ENCODE measurements at places on chromosomes 1 and 21.

DNA sequence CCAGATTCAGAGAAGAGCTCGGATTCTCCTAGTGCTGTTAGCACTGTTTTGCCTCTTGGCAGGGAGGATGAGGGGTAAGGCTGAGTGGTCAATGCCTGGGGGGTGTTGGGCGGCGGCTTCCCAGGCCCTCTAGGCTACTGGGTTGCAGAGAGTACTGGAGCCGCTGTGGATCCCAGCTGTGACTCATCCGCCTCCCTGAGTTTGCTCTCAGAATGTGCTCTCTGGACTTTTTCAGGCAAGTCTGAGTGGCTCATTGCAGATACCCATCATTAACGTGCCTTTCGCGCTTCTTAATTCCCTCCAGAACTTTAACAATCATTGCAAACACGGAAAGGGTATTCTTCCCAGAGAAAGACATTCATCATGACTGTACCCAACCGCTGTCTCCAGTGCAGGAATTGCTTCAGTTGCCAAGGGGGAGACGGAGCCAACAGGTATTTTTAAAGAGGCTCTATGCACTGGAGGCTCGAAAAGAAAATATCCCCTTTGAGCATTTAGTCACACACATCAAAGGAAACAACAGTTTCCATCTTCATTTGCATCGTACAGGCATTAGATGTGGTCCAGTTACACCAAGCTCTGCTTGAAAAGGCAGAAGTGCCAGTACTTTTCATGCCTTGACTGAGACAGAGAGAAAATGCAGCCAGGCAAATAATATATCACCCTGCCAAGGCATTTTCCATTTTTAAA is 14.4 kb upstream of the CAMTA1 start:
- no peak for DNase-seq

- DNase-seq: no peak
Observed at GRCh38 chr1:161398900-161399256, 31.2 kb upstream of the CFAP126 start.

DNA sequence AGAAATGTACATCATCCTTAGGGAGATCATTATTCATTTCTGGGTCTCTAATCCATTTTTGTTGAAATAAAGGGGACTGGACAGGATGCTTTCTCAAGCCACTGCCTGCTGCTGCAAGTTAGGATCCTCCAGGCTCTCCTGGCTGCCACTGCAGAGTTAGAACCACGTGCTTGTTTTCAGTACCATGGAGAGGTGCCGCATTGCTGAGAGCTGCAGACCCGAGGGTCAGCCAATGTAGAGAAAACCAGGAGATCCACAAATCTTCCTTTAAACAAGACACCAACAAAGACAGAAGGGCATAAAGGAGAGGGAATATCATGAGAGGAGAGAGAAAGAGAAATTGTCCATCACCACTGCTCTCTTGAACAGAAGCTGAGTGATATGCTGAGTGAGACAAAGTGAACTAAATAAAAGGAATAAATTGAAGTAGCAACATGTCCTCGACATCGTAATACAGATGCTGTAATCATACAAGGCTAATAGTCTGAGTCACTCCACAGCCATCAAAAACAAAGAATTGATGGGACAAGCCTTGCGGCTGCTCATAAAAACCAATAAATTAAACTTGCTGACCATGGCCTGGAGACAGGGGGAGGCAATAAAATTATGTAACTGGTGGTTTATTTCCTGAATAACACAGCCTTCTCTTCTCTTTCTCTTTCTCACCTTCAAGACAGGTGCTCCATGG is 255.7 kb downstream of the OMA1 start:
- no peak for DNase-seq

DNA sequence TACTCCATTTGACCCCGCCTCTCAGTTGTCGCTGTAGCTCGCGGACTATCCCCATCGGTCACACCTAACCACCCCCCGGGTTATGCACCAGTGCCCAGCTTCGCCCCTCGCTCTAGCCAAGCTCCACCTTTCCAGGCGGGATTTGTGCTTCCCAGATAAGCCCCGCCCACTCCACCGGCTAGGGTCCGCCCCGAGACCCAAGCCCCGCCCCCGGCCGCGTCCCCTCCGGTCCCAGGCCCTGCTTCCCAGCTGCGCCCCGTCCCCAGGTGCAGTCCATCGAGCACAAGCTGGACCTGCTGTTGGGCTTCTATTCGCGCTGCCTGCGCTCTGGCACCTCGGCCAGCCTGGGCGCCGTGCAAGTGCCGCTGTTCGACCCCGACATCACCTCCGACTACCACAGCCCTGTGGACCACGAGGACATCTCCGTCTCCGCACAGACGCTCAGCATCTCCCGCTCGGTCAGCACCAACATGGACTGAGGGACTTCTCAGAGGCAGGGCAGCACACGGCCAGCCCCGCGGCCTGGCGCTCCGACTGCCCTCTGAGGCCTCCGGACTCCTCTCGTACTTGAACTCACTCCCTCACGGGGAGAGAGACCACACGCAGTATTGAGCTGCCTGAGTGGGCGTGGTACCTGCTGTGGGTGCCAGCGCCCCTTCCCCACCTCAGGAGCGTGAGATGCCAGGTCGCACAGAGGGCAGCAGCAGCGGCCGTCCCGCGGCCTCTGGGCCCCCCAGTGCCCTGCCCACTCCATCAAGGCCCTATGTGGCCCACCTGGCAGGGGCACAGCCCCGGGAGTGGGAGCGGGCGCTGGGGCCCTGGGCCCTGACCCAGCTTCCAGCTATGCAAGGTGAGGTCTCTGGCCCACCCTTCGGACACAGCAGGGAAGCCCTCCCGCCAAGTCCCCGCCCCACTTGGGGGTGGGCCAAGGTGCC is 23.9 kb downstream of the CITED4 start:
- no peak for DNase-seq

DNA sequence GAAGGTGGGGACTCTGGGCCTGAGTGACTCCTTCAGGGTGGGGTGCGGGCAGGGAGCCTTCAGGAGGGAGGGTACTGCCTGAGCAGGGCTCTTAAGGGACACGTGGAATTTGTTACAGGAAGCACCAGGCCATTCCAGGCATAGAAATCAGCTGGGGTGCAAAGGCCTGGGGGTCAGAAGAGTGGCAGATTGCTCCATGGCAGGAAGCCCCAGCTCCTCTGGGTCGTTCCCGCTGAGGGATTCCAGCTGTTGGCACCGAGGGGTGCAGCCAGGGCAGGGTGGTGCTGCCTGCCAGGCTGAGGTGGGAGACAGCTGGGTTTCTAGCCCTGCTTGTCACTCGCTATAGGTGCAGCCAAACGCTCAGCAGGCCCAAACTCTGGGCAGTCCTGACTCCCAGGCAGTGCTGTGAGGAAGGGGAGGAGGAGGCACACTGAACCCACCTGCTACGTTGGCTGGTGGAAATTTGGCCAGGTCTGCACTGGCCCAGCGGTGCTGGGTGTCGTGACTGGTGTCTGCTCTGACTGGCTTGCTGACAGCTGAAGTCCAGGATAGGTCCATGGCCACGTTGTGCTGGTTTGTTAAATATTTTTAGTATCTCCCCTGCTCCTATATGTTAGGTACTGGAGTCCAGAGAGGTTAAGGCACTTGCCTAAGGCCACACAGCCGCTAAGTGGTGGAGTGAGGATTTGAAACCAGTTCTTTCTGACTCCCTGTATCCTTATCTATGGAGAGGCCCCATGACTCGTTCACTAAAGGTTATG is 19.3 kb downstream of the TNFRSF1B start:
- DNase-seq: no peak

DNA sequence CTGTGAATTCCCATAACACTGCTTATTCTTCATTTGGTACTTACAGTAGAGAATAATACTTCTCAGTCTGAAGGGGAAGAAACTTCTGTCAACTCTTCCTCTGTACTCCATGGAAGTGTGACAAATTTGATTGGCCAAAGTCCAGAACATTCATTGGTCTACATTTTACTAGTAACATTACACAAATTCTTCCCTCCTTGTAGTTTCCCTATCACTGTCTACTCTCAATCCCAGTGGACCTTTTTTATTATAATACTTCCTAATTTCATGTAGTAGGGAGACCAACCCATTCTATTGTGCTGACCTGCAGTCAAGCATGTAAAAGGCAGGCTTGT is 74.7 kb downstream of the ALG6 start:
- DNase-seq: no peak

DNA sequence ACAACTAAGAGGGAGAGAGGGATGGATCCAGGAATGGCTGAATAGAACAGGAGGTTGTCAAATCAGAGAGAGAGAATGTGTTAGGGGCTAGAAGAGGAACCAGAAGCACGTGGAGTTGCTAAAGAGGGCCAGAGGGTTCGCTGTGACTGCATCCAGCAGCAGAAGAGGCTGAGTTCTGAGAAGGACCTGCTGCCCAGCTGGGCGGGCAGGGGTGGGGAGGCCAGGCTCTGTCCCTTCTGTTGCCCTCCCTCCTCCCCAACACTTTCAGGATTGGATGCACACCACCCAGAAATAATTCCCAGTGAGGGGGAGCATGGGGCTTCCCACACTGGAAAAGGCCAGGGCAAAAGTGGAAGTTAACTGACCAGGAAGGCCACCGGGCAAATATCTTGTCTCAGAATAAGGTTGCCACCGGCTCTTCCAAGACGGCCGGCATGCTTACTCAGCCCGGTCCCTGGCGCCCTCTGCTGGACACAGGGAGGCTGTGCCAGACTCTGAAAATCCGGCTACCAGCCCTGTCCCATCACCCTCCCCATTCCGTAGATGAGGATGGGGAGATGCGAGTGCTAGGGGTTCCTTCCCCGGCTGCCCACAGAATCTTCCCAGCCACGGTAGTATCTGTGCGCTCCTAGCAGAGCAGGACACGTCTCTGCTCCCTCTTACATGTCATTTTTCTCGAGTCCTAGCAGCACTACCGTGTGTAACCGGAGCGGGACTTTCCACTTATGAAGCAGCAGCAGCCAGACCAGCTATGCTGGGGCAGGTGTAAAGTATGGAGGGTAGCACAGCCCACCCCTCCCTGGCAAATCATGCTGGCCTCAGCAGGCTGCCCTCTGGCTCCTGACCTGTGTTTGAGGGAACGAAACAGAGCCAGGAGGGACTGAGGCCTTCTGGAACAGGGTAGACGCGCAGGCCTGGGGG is 46.8 kb upstream of the A3GALT2 start:
- DNase-seq: peak; percentile 81

DNA sequence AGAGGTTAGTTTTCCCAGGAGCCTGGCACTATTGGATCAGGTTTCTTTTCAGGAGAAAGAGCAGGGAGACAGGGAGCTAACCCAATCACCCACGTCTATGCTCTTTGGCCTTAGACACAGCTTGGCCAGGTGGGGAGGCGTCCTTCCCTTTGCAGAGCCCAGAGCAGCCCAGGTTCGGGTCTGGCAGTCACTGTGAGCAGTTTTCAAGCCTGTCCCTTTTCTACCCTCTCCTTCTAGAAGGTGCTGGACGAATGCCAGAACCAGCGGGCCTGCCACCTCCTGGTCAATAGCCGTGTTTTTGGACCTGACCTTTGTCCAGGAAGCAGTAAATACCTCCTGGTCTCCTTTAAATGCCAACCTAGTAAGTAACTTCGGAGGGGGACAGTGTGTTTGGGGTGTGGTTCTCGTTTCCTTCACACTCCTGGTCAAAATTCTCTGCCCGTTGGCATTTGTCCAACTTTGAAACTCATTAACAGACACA is 44.9 kb downstream of the EVA1C start:
- no peak for DNase-seq

GRCh38 chr1:164586591-164586990 is 27.6 kb downstream of the PBX1 start:
- DNase-seq: no peak

DNA sequence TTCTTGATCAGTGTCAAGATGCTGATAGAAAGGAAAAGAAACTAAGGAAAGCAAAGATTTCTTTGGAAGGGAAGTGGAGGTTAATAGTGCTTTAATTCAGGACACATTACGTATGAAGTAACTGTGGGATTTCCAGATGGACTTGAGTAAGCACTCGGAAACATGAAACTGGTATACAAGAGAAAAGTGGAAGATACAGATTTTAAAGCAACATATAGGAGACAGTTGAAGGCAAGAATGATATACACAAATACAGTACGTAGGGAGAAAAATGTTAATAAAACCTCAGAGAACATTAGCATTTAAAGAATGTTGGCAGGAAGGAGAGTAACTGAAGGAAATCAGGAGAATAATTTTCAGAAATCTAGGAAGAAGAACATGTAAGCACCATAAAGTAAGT is 730.9 kb upstream of the ADGRL2 start:
- DNase-seq: no peak

GRCh38 chr1:209869291-209870149 is 41.7 kb downstream of the UTP25 start:
- no peak for DNase-seq

Measured in NCI-H774 (cell line).